ENCODE measurements at places on chromosomes 3 and 15. TPM values are rescaled to one million over a fixed set of nuclear protein-coding genes. Genes with fewer than 3 reads are reported as not detected.
A peak's percentile ranks its signal among the peaks of the same experiment; 100 is the strongest.

- H3K27ac ChIP-seq: no peak overlapping the region
- peak; percentile 67 for DNase-seq
- H3K4me1 ChIP-seq: peaks cover 43% of the 10 kb centered on the region
- H3K4me3 ChIP-seq: no peak overlapping the region
- H3K36me3 ChIP-seq: peaks cover 3% of the 10 kb centered on the region
Observed at GRCh38 chr3:171187706-171188290, 161.3 kb upstream of the SLC2A2 start.

GRCh38 chr15:36882487-36883131, 217.7 kb downstream of the MEIS2 start:
- DNase-seq: peak; percentile 28
- no peak overlapping the region for H3K27ac ChIP-seq
- H3K36me3 ChIP-seq: no peaks in the 10 kb centered on the region
- peaks cover 99% of the 10 kb centered on the region for H3K27me3 ChIP-seq
- H3K4me3 ChIP-seq: no peak overlapping the region

The CYP1A2 gene
- not detected for total RNA-seq

- no peaks in the 10 kb centered on the region for H3K36me3 ChIP-seq
- H3K27ac ChIP-seq: no peak overlapping the region
- no peak overlapping the region for H3K4me3 ChIP-seq
- peaks cover 4% of the 10 kb centered on the region for H3K4me1 ChIP-seq
Observed at GRCh38 chr3:194054540-194054939, 81.4 kb upstream of the HES1 start.

DNA sequence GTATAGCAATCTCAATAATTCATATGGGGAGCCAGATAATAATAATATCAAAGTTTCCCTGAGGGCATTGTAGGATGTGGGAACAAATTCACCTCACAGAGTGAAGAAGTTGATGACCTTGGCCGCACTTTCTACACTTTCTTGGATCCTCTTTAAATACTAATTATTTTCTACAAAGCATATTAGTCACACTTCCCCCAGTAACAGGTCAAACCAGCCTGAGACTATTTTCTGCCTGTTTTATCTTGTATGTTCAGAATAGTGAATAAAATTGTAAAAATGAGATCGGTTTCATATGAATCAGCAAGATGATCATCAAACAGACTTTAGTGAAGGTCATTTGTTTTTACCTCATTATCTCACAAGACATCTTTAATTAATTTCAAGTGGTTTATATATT, 2.3 kb upstream of the OR5K3 start:
- H3K4me1 ChIP-seq: no peaks in the 10 kb centered on the region
- H3K4me3 ChIP-seq: no peak overlapping the region
- H3K27ac ChIP-seq: no peak overlapping the region
- no peaks in the 10 kb centered on the region for H3K36me3 ChIP-seq

DNA sequence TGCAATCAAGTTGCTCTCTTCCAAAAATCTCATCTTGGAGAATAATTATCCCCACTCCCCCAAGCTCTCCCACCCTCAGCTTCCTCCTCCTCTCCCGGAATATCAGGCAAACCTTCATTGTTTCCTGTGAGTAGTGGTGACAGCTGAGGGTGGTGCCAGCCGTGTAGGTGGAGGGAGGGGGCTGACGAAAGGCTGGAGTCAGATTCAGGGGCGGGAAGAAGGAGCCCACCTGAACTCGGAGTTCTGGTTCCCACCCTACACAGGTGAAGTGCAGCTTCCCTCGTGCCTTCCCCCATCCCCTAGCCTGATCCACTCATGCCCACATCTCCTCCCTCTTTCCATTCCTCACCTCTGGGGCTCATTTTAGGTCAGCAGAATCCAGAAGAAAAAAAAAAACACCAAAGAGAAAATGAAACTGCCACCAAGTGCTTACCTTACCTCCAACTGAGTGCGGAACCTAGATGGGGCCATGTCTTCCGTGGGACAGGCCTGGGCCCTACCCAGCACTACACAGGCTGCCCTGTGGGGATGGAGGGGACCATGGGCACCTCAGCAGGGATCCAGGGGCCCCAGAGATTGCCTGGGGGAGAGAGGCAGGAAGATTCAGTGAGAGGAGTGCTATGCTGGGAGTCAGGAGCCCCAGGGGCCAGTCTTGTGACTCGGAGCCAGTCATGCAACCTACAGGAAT, 81.3 kb downstream of the ADCY5 start:
- H3K27ac ChIP-seq: no peak overlapping the region
- no peak for DNase-seq
- H3K36me3 ChIP-seq: no peaks in the 10 kb centered on the region
- H3K4me3 ChIP-seq: no peak overlapping the region

The TTC21A gene
- total RNA-seq: 7.8 TPM
